ENCODE measurements at places on chromosomes 12 and 14.
A peak's percentile ranks its signal among the peaks of the same experiment; 100 is the strongest.

GRCh38 chr14:69766984-69767368 is at the start of gene SRSF5:
TSS of gene SRSF5 (plus strand) at chr14:69767142. CDS start at chr14:69768157, 1,015 bp downstream.
- DNase-seq, result peak; percentile 92

- no peak for DNase-seq
These were observed 164.2 kb downstream of the CALM1 start for GRCh38 chr14:90560991-90561390.

GRCh38 chr12:4645023-4645422 is 3.8 kb downstream of the AKAP3 start:
- DNase-seq, result no peak

DNA sequence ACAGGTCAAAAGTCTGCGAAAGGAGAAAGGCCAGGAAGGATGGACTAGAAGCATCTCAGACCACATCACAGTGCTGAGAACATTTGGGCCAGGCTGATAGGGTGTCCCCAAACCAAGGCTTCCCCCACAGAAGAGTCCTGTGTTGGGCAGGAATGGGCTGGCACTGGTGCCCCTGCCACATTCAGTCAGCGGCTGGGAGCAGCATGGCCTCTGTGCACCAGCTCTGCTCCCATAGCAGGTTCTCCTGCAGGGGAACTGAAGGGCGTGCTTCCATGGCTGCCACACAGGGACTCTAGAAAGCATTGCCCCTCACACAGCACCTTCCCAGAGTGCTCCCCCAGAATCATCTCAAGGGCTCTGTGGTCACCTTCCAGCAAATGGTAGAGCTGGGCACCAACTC is 17.5 kb downstream of the EVL start:
- DNase-seq, result no peak

GRCh38 chr14:98886982-98887381 is 385.0 kb downstream of the BCL11B start:
- no peak for DNase-seq

GRCh38 chr12:110109037-110109836 is 14.9 kb upstream of the IFT81 start:
- no peak for DNase-seq

DNA sequence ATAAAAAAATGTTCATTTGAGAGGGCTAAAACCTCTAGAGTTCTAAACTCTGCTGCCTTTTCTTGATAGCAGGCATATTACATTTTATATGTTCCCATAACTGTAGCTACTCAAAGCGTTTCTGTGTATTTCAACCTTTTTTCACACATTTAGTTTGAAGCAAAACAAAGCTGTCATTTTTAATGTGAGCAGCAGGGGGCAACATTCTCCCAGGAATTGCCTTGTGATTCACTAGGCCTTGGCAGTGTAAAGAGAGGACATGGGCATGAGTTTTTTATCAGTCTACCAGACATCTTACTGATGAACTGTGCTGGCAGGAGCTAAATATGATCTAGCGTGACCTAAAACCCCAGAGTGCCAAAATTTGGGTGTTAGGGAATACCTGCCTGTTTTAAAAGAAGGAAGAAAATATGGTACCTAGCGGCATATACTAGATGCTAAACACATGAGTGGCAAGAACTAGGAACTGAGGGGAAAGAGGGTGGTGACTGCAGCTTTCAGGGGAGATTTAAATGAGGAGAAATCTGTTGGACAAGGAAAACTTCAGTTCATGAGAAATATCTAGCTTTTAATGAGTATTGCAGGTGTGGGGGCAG is 65.3 kb downstream of the IFT43 start:
- DNase-seq, result peak; percentile 12

- no peak for DNase-seq
These were observed 148.4 kb upstream of the SYT10 start for GRCh38 chr12:33587784-33588712.

GRCh38 chr12:53625373-53625945 is 723 bp downstream of the ATF7 start:
- no peak for DNase-seq

DNA sequence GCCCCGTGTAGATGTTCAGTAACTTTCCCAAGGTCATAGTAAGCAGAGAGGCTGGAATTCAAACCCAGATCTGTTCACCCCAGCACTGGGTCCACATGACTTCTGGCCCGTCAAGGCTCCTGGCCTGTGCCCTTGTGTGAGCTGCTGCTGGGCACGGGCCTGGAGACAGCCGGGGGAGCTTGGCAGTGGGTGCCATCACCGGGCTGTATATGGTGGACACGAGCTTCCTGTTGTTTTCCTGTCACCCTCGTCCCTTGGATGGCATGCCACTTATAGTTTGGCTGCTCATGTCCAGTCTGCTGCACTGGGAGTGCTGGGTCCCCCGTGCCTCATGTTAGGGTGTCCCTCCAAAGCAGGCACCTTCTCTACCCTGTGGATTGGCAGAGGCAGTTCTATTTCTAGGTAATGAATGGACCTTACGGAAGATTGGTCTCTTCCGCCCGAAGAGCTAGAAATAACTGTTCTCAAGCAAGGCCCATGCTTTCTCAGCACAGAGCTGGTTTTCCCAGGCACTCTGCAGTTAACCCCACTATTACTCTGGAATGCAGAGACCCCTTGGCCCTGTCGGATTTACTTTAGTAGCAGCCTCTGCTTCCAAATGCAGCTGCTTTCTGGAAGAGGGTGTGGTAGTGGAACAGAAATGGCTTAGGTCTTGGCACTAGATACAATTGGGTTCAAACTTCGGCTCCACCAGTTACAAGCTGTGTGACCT is 44.3 kb downstream of the ELK3 start:
- DNase-seq, result no peak
